ENCODE measurements at places on chromosomes 6 and 20. TPM values are rescaled to one million over a fixed set of nuclear protein-coding genes. Genes with fewer than 3 reads are reported as not detected.
A peak's percentile ranks its signal among the peaks of the same experiment; 100 is the strongest.

- no peak for DNase-seq
Measured at GRCh38 chr6:137269347-137269746, 50.2 kb upstream of the IFNGR1 start.

- no peak for DNase-seq
Measured at GRCh38 chr20:49594931-49595315, 27.0 kb upstream of the PTGIS start.

DNA sequence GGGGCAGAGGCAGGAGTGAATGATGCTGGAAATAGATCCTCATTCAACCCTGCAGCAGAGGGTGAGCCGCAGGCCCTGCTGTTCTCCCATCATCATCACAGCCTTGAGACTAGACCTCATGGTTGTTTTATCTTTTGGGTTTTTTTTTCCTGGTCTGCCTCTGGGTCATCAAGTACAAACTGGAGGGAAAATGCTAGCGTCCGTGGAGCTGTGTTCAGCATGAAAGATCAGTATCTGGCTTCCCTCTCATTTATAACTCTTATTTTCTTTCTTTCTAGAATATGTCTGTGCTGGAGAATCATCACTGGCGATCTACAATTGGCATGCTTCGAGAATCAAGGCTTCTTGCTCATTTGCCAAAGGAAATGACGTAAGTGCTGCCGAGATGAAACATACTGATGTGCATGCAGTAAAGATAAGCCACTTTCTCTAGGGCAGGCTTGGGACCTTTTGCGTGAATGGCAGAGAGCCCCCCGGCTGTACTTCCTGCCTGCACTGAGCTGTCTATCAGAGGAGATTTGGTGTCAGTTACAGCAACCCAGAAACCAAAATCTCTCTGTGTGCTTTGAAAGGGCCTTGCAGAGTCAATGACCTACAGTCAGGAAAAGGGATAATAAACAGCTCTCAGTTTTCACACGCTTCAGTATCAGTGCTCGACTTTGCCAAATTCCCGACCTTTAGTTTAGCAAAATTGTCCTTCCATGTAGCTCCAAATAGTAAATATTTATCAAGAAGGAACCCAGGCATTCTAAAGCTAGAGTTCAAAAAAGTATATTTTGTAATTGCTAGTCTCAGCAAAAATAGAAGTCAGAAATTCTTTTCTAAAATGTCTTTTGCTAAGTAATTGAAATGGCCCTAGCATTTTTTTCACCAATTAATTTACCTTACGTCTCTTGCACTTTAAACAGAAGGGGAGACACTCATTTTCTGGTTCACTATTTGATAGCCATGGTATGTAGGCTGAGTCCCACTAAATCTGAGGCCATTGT lies 76.3 kb downstream of the MTFR2 start:
- DNase-seq: no peak

DNA sequence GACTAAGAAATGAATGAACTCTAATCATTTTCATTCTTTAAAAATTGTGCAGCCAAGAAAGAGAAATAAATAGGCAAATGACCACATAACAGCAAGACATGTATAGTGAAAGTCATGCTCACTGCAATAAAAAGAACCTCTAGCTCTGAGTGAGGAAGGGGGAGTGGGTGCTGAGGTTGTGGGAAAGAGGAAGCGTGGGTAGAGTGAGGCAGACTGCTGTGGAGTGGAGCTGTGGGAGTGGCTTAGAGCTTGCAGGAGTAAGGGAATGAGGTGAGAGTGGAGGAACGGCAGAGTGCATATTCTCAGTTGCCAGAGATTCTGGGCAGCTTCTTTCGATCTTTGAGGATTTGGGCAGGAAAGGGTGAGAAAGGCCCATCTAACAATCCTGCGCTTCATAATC lies 10.4 kb downstream of the DEFB129 start:
- DNase-seq: no peak

DNA sequence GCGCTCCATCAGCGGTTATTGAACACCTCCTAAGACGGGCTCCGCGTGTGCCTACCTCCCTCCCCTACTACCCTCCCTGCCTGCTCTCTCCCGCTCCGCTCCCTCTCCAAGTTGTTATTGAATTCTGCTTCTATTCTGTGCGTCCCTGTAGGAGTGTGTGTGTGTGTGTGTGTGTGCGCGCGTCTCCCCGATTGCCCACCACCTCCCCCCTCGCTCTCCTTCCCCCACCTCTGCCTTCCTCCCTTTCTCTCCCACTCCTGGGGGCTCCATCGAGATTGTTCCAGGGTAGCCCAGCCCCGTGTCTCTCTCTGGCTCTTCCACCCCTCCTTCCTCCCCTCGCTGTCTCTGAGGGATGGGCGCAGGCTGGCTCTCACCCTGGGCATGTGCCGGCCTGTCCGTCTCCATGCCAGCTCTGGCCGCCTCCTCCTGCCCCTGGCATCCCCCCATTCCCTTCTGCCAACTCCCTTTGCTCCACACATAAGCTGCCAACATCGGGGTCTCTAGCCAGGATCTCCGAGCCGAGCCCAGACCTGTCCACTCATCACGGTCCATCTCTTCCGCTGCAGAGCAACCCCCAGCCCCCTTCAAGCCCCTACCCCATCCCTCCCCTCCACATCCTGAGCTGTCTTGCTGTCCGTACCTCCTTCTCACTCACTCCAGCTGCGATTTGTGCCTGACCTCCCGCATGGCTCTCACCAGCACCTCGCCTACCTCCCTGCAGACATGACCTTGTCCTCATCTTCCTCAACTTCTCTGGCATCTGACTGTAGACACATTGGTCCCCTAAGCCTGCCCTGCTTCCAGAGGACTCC lies 68.5 kb downstream of the SRC start:
- no peak for DNase-seq

- peak; percentile 62 for DNase-seq
Measured at GRCh38 chr6:4010689-4011090, 68.2 kb downstream of the FAM217A start.

GRCh38 chr20:60358101-60358500 lies 399.9 kb downstream of the CDH26 start:
- DNase-seq: no peak

GRCh38 chr20:53468587-53468986 lies 125.1 kb downstream of the ZNF217 start:
- no peak for DNase-seq

DNA sequence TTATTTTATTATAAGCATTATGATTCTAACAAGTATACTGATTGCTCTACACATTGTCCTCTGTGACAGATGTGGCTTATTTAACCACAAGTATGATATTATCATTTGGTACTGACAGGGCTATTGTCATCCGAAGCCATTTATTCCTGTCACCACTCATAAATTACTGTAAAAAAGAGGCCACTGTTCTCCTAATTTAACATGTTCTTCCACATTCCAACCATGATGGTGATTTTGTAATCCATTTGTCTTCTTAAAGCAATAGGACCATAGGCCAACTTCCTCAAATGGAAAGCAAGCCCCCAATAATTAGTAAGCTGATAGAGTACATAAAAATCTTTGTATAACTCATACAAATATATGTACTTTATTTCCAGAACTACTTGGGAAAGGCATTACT lies 50.6 kb downstream of the FUT9 start:
- no peak for DNase-seq

GRCh38 chr20:37219751-37220668 lies 40.7 kb upstream of the MROH8 start:
- DNase-seq: no peak

- DNase-seq: no peak
Measured at GRCh38 chr6:34692280-34692679, 4.3 kb downstream of the ILRUN start.

DNA sequence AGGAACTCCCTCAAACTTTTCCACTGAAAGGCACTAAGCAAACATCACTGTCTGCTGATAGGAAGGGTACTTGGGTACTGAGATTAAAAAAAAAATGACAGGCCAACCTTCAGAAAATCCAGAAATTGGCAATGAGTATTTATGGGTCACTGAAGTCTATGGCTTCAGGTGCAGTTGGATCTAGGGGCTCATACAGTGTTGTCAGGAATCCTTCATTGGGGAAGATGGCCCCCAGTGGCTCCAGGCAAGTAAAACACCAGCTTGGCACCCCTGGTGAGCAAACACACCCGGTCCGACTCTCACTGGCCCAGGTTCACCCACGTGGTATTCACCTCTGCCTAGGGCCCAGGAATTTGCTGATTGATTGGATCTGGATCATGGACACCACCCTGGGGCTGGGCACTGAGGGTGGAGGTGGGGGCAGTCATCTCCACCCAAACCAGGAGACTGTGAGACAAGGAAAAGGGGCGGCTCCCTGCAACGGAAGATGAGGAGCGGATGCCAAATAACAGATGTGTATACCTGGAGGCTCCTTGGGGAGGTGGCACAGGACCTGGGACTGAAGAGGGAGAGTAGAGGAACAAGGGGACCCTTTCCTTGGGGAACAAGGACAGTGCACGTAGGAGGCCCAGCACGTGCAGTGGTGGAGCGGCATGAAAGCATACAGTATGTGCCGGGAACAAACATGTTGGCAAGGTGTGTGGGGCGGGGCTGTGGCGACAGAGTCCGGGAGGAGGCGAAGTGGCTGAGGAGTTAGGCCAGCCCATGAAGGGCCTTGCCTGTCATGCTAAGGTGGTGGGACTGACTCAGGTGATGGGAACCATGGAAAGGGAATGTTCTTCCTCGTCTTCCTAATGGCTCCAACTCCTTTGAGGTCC lies 4.7 kb downstream of the SLC2A10 start:
- DNase-seq: no peak

DNA sequence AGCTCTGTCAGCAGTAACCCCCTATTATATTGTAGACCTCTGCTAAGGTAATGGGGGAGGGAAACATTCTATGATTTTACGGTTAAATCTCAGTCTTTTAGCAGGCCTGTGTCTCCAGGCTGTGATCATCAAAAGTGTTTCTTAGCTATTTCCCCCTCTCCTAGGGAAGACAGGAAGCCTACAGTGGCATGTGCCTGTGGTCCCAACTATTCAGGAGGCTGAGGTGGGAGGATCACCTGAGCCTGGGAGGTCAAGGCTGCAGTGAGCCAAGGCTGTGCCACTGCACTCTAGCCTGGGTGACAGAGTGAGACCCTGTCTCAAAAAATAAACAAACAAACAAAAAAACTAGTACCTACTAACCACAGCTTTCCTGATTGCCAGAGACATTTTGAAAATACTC lies 67.9 kb downstream of the DNAAF9 start:
- no peak for DNase-seq

EPHA7 gene
- total RNA-seq: 0.03 TPM

TFAP2A gene
- total RNA-seq: 1.8 TPM

MOG gene
- total RNA-seq: not detected

EFCAB8 gene
- not detected for total RNA-seq

RGL2 gene
- 37.3 TPM for total RNA-seq

CYP24A1 gene
- 0.03 TPM for total RNA-seq

BMP7 gene
- 0.03 TPM for total RNA-seq

PLG gene
- not detected for total RNA-seq

LRP11 gene
- 17.7 TPM for total RNA-seq

C20orf144 gene
- not detected for total RNA-seq
